ENCODE measurements at places on chromosomes 13 and 19.
A peak's percentile ranks its signal among the peaks of the same experiment; 100 is the strongest.

- H3K36me3 ChIP-seq, result no peaks in the 10 kb centered on the region
- no peaks in the 10 kb centered on the region for H3K27me3 ChIP-seq
- no peak overlapping the region for H3K27ac ChIP-seq
- H3K4me3 ChIP-seq, result no peak overlapping the region
- H3K4me1 ChIP-seq, result no peaks in the 10 kb centered on the region
- DNase-seq, result no peak
Measured at GRCh38 chr13:106337096-106337850, 198.2 kb downstream of the EFNB2 start.

GRCh38 chr19:47013041-47013517 is 6.6 kb upstream of the NPAS1 start:
- H3K4me3 ChIP-seq, result no peak overlapping the region
- H3K27me3 ChIP-seq, result no peaks in the 10 kb centered on the region
- H3K27ac ChIP-seq, result no peak overlapping the region
- H3K36me3 ChIP-seq, result no peaks in the 10 kb centered on the region
- DNase-seq, result peak; percentile 80

GRCh38 chr19:10201176-10201575 is 6.4 kb upstream of the DNMT1 start:
- H3K27me3 ChIP-seq, result no peaks in the 10 kb centered on the region
- H3K4me1 ChIP-seq, result no peaks in the 10 kb centered on the region
- H3K27ac ChIP-seq, result no peak overlapping the region

- no peak overlapping the region for H3K27ac ChIP-seq
- H3K27me3 ChIP-seq, result no peaks in the 10 kb centered on the region
- H3K4me3 ChIP-seq, result no peak overlapping the region
- H3K36me3 ChIP-seq, result no peaks in the 10 kb centered on the region
- no peak for DNase-seq
Measured at GRCh38 chr13:38775085-38775484, 88.2 kb downstream of the FREM2 start.

DNA sequence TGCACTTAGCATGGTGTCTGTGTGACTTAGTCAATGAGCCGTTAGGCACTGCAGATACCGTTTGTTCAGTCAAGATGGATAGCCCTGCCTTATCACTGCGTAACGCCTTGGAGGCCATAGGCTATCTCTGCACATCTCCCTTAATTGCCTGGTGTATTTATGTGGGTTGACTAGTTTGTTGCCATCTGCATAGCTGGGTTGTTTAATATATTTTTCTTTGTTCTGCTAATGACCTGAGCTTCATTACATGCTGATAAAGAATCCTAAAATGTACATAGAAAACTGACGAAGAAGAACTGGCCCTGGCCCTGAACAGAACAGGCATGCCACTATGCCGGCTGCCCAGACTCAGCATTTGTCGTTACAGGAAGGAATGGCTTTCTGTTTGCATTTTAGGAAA is 297.8 kb downstream of the SHISA2 start:
- H3K36me3 ChIP-seq, result no peaks in the 10 kb centered on the region
- H3K27ac ChIP-seq, result no peak overlapping the region
- no peak for DNase-seq
- no peaks in the 10 kb centered on the region for H3K27me3 ChIP-seq

DNA sequence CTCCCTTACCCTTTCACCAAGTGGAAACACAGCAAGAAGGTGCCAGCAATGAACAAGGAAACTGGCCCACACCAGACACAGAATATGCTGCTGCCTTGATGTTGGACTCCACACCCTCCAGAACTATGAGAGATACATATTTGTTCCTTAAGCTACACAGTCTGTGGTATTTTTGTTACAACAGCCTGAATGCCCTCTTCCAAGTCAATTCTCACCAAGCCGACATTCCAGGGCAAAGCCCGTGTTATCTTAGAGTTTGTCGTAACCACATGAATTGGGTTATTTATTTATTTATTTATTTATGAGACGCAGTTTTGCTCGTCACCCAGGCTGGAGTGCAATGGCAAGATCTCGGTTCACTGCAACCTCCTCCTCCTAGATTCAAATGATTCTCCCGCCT is 14.9 kb downstream of the FGF21 start:
- H3K4me3 ChIP-seq, result no peak overlapping the region
- no peak overlapping the region for H3K27ac ChIP-seq
- no peaks in the 10 kb centered on the region for H3K36me3 ChIP-seq
- no peak for DNase-seq
- H3K27me3 ChIP-seq, result no peaks in the 10 kb centered on the region
- no peaks in the 10 kb centered on the region for H3K4me1 ChIP-seq

- no peak overlapping the region for H3K4me3 ChIP-seq
- H3K36me3 ChIP-seq, result no peaks in the 10 kb centered on the region
- peaks cover 6% of the 10 kb centered on the region for H3K4me1 ChIP-seq
- H3K27ac ChIP-seq, result no peak overlapping the region
- no peak for DNase-seq
Measured at GRCh38 chr19:3454656-3455392, 25.5 kb downstream of the SMIM24 start.

DNA sequence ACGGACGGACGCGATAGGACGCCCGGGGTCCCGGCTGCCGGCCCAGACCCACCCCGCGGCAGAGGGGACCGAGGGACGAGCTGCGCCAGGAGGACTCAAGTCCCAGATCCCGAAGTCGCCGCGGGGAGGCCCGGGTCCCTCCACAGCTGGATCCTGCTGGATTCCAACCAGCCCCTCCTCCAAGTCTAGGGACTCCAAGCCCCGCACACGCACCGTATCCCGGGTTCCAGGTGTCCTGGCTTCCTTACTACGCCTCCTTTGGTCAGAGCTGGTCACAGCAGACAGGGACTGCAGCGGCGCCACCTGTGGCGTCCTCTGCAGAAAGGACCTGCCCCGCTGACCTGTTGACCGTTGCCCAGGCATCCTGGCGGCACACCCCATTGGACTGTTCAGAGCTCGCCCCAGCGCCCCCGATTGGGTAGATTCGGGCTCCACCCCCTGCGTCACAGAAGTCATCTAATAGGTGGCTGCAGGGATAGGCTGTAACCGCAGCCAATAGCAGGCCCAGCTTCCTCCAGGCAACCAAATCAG is 29.0 kb upstream of the ZNF709 start:
- H3K27me3 ChIP-seq, result no peaks in the 10 kb centered on the region
- H3K4me3 ChIP-seq, result no peak overlapping the region
- no peak overlapping the region for H3K27ac ChIP-seq
- H3K4me1 ChIP-seq, result no peaks in the 10 kb centered on the region
- H3K36me3 ChIP-seq, result no peaks in the 10 kb centered on the region

GRCh38 chr13:100173203-100173602 is 84.3 kb downstream of the PCCA start:
- H3K4me1 ChIP-seq, result peaks cover 3% of the 10 kb centered on the region
- DNase-seq, result no peak
- no peaks in the 10 kb centered on the region for H3K27me3 ChIP-seq
- H3K27ac ChIP-seq, result no peak overlapping the region
- no peak overlapping the region for H3K4me3 ChIP-seq

DNA sequence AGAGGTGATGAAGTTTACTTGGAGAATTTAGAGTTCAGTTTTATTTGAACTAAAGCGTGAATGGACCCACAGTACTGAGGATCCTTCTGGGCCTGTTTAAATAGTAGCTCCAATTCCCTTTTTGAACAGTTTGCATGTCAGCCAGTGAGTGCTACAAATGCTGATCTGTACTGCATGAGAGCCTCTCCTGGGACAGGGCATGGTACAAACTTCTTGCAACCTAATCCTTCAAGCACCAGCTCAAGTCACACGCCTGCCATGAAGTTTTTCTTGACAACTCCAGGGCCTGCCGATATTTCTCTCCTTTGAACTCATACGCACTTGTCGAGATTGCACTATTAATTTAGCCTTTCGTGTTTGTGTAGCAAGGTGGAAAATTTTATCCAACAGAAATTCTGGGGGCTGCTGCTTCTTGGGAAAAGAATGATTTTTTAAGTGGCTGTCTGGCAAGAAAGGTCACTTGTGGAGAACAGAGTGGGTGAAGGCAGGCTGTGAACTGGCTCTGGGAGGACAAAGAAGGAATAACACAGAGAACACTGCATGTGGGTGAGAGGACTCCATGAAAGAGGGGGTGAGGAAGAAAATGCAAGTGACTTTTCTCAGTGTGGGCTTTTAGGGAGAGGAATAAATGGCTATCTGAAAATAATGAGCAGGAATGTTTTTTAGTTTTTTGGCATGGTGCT is 192.5 kb downstream of the NDFIP2 start:
- no peak overlapping the region for H3K27ac ChIP-seq
- H3K27me3 ChIP-seq, result no peaks in the 10 kb centered on the region
- no peaks in the 10 kb centered on the region for H3K4me1 ChIP-seq
- H3K36me3 ChIP-seq, result no peaks in the 10 kb centered on the region
- H3K4me3 ChIP-seq, result no peak overlapping the region
- DNase-seq, result no peak

GRCh38 chr13:103676329-103676728 is 610.1 kb upstream of the SLC10A2 start:
- no peak for DNase-seq

- H3K4me3 ChIP-seq, result no peak overlapping the region
- no peak overlapping the region for H3K27ac ChIP-seq
- H3K27me3 ChIP-seq, result no peaks in the 10 kb centered on the region
- no peaks in the 10 kb centered on the region for H3K36me3 ChIP-seq
Measured at GRCh38 chr13:88601949-88602348, 930.8 kb downstream of the SLITRK5 start.

GRCh38 chr19:55145232-55145631 is 3.8 kb downstream of the TNNT1 start:
- no peak overlapping the region for H3K27ac ChIP-seq
- no peak for DNase-seq
- H3K36me3 ChIP-seq, result no peaks in the 10 kb centered on the region
- H3K4me1 ChIP-seq, result no peaks in the 10 kb centered on the region
- H3K27me3 ChIP-seq, result no peaks in the 10 kb centered on the region

- no peak overlapping the region for H3K27ac ChIP-seq
- no peak for DNase-seq
- peaks cover 1% of the 10 kb centered on the region for H3K4me1 ChIP-seq
- H3K27me3 ChIP-seq, result no peaks in the 10 kb centered on the region
- H3K36me3 ChIP-seq, result no peaks in the 10 kb centered on the region
- H3K4me3 ChIP-seq, result no peak overlapping the region
Measured at GRCh38 chr13:40273253-40274025, 393.0 kb downstream of the FOXO1 start.

DNA sequence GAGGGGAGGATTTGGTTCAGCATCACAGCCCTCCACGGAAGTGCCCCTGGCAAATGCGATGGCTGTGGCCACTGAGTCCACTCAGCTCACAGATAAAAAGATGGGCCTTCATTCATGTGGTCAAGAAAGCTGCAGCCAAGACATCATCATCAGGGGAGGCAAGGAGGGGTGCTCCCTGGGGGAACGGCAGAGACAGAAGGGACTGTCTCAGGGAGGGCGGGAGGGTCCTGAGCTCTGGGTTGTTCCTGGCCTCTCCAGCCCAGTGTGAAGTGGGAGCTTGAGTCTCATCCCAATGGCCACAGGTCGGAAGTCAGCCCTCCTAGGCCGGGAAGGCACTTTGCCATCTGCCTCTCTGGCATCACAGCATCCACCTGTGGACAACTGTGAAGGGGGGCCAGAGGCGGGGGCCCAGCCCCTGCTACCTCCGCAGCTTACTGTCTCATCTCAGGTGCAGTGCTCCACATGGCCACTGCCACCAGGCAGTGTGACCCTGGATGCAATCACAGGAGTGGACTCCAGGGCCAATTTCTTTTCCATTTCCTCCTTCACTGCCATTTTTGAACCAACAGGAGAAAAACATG is 137.8 kb upstream of the SOX1 start:
- no peak overlapping the region for H3K4me3 ChIP-seq
- no peaks in the 10 kb centered on the region for H3K36me3 ChIP-seq
- no peaks in the 10 kb centered on the region for H3K27me3 ChIP-seq
- no peak overlapping the region for H3K27ac ChIP-seq

DNA sequence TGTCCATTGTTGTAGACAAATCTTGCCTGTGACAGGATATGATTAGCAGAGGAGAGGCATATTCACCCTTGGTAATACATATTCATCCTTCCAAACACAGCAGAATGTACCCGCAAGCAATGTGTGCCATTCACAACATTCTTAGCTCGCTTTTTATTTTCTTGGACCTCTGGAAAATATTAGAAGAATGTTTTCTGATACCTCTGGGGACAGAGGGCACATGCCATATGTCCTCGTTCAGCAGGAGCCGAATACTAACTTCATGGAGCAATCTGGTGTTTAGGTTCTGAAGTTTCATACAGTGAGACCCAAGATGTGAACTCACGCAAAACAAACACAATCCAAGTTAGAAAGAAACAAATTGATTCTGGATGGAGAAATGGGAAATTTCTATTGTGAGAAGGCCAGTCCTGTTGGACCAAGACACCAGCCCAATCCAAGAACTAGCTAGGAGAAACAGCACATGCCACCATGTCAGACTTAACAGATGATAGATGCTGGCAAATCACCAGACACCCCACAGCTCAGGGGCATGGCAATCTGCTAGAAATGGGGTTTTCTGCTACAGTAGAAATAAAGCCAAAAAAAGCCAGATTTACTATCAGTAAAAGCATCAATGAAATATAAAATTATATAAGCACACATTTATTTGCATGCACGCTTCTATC is 297.4 kb downstream of the DCLK1 start:
- no peak overlapping the region for H3K27ac ChIP-seq
- no peaks in the 10 kb centered on the region for H3K4me1 ChIP-seq
- no peak for DNase-seq

- H3K4me1 ChIP-seq, result no peaks in the 10 kb centered on the region
- H3K27ac ChIP-seq, result peak overlapping the region; percentile 99
- H3K4me3 ChIP-seq, result peak overlapping the region; percentile 74
Measured at GRCh38 chr19:47110521-47111005, 3.0 kb downstream of the ZC3H4 start.

GRCh38 chr19:44800461-44800860 is 8.4 kb upstream of the BCAM start:
- no peak overlapping the region for H3K4me3 ChIP-seq
- H3K27ac ChIP-seq, result no peak overlapping the region
- no peaks in the 10 kb centered on the region for H3K36me3 ChIP-seq
- H3K27me3 ChIP-seq, result no peaks in the 10 kb centered on the region

DNA sequence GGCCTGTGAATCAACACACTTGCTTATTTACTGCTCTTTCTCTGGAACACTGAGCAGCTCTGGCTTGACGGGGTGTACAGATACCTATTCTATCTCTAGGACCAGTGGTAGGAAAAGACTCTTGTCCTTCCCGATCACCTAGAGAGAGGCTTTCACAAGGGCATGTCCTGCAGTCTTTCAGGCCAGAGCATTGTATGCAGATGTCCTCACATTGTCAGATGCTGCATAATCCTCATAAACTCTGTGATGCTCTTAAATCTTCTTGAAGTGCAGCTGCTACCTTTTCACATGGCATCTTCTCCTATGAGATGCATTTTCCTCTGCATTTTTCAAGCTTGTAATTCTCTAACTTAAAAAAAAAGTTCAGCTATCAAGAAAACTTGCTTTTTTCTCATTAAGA is 369.4 kb downstream of the OLFM4 start:
- no peaks in the 10 kb centered on the region for H3K36me3 ChIP-seq
- no peaks in the 10 kb centered on the region for H3K27me3 ChIP-seq
- H3K4me3 ChIP-seq, result no peak overlapping the region
- H3K4me1 ChIP-seq, result no peaks in the 10 kb centered on the region
